ENCODE measurements at places on chromosomes 12 and 14. TPM values are rescaled to one million over a fixed set of nuclear protein-coding genes. Genes with fewer than 3 reads are reported as not detected.

GDF3 gene
- not detected for total RNA-seq

CLEC2D gene
- 2.2 TPM for total RNA-seq

IGFBP6 gene
- total RNA-seq: 76.1 TPM

CBLN3 gene
- 0.52 TPM for total RNA-seq

MMP14 gene
- total RNA-seq: 180 TPM

RPS6KL1 gene
- 17.7 TPM for total RNA-seq

VSX2 gene
- total RNA-seq: not detected

TMEM119 gene
- total RNA-seq: not detected

REP15 gene
- total RNA-seq: 4.0 TPM

PRR4 gene
- 1.4 TPM for total RNA-seq

HCAR1 gene
- 0.60 TPM for total RNA-seq

C12orf50 gene
- total RNA-seq: not detected

KRT81 gene
- 48.3 TPM for total RNA-seq

PGF gene
- 0.35 TPM for total RNA-seq

ZBTB42 gene
- 7.6 TPM for total RNA-seq

GAS2L3 gene
- total RNA-seq: 23.7 TPM

ACOT6 gene
- not detected for total RNA-seq

DENND5B gene
- total RNA-seq: 9.2 TPM

AVPR1A gene
- total RNA-seq: 0.05 TPM

PTPRO gene
- total RNA-seq: 0.69 TPM

PAH gene
- 0.52 TPM for total RNA-seq

OR6S1 gene
- not detected for total RNA-seq

KRT1 gene
- not detected for total RNA-seq

DLGAP5 gene
- 29.0 TPM for total RNA-seq

SLC25A21 gene
- total RNA-seq: 0.89 TPM

SLC35F4 gene
- 0.17 TPM for total RNA-seq

DACT1 gene
- total RNA-seq: 6.9 TPM

KRT79 gene
- total RNA-seq: not detected

RPL10L gene
- total RNA-seq: not detected

FAM90A1 gene
- total RNA-seq: 0.10 TPM

RIN3 gene
- 2.1 TPM for total RNA-seq

PPP1R1A gene
- total RNA-seq: 4.0 TPM

PRKD1 gene
- total RNA-seq: 7.5 TPM

MAP1LC3B2 gene
- total RNA-seq: 0.35 TPM

MSI1 gene
- not detected for total RNA-seq

MGAT4C gene
- not detected for total RNA-seq

LRP1-AS gene
- not detected for total RNA-seq

LMO3 gene
- not detected for total RNA-seq

P2RX2 gene
- not detected for total RNA-seq

PHETA1 gene
- 13.5 TPM for total RNA-seq

GALNT8 gene
- 0.05 TPM for total RNA-seq

PKP2 gene
- total RNA-seq: 9.9 TPM

CCDC197 gene
- total RNA-seq: not detected

CLEC9A gene
- not detected for total RNA-seq

RTN1 gene
- total RNA-seq: 0.05 TPM

TCTN2 gene
- 9.0 TPM for total RNA-seq

GPR137C gene
- total RNA-seq: 0.35 TPM

RPL6 gene
- total RNA-seq: 1,672 TPM

SLC10A1 gene
- total RNA-seq: not detected

ALDH2 gene
- 23.4 TPM for total RNA-seq

PRIMA1 gene
- not detected for total RNA-seq

CIT gene
- total RNA-seq: 9.5 TPM

ACSS3 gene
- total RNA-seq: 19.8 TPM
